Fibroblast of skin of abdomen (primary cell): ENCODE measurements at places on chromosomes 13 and 19.
A peak's percentile ranks its signal among the peaks of the same experiment; 100 is the strongest.

GRCh38 chr13:86633346-86633745 lies 834.1 kb upstream of the SLITRK6 start:
- no peak for DNase-seq

- peak; percentile 14 for DNase-seq
These were observed 68.6 kb downstream of the DPF1 start for GRCh38 chr19:38155453-38155852.

- DNase-seq = no peak
These were observed 56.8 kb downstream of the DNAJC15 start for GRCh38 chr13:43080199-43080598.

GRCh38 chr13:95137096-95137495 lies 164.2 kb downstream of the ABCC4 start:
- DNase-seq = peak; percentile 5

DNA sequence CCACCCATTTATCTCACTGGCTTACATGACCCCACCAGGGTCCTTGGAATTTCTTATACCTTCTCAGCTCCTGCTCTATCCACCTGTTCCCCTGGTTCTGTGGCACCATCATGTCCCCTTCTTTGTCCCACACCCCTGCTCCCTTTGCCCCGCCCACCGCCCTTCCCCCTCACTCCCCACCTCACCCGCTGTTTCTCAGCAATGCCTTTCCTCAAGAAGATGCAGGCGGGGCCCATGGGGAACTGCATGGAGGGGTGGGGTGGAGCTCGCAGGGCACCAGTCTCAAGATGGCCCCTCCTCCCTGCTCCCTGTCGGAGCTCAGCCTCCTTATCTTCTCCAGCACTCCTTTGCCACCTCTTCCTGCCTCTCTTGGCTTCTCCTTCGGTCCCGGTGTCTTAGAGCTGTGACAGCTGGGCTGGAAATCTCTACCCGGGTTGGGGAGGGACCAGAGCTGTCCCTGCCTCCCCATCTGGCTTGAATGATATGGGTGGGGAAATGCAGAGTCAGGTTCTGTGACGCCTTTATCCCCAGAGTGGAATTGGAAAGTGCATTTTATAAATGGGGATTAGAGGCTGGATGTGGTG lies at the start of gene CABP5:
Gene CABP5, minus strand, starts transcription at position 405 of the 584 bp plus-strand sequence. Its CDS starts 157 bp downstream, at position 248.
- no peak for DNase-seq

DNA sequence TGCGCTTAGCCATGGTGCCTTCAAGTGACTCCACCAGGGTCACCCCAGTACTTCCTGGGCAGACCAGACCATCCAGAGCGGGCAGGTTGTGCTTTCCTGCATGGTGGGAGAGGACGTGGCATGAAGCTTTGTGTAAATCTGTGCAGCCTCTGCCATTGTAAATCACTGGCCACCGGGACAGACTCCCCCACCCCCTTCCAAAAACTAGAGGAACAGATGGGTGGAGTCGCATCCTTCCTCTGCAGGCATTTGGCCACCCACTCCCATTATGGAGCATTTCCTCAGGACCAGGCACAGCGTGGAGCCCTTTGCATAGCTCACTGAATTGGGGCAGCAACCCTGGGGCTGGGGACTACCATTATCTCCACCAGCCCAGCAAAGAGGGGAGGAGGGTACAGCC lies 8.2 kb downstream of the BCKDHA start:
- no peak for DNase-seq

DNA sequence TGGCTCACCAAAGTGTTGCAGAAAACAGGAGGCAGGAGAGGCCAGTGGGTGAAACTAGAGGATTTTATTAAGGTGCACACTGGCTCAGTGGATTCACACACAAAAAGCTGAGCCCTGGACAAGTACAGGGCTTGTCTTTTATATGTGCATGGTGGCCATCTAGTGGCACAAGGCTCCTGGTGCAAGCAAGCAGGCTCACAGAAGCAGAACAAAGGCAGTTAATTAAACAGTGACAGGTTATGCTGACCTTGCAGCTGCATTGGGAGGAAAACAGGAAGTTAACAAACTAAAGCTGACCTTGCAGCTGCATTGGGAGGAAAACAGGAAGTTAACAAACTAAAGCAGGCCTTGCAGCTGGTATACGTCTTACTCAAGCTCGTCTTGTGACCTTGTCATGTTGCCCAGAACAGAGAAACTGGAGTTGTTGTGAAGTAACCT lies 65.3 kb upstream of the ZNF681 start:
- DNase-seq = no peak

DNA sequence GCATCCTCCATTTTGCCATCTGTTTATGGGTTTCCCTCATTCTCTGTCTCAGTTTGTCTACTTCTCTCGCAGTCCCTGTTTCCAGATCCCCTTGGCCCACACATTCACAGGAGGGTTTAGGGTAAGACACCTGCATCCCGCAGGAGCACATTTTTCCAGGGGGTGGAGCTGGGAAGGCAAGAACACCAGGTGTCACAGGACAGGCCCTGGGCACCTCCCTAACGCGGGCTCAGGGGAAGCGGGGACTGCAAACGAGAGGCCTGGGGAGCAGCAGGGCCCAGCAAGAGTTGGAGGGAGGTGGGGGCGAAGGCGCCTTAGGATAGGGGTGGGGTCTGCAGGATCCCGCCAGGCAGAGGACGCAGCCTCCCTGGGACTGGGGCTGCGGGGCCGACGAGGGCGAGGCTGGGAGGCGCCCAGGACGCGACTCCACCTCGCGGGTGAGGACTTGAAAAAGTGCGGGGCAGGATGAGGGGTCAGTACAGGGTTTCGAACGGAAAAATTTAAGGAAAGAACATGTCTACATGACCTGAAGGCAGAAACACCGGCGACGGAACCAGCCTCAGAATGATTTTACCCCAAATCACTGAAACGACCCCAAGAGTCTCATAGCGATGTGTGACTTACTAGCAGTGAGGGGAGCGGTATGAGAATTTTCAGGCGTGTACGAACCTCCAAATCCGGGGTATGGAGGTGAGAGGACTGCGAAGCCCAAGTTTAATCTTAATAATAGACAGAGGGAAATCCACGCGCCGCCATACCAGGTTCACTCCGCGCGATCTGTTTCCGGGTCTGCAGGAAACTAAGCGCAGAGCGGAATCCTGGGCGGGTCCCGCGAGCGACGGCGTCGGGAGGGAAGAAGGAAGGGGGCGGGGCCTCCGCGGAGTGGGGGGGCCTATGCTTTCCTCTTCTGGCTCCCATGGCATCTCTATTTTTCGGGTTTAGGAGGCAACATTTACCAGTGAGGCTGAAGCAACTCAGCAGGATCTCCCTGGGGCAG lies 7.1 kb upstream of the ERVV-2 start:
- peak; percentile 12 for DNase-seq

DNA sequence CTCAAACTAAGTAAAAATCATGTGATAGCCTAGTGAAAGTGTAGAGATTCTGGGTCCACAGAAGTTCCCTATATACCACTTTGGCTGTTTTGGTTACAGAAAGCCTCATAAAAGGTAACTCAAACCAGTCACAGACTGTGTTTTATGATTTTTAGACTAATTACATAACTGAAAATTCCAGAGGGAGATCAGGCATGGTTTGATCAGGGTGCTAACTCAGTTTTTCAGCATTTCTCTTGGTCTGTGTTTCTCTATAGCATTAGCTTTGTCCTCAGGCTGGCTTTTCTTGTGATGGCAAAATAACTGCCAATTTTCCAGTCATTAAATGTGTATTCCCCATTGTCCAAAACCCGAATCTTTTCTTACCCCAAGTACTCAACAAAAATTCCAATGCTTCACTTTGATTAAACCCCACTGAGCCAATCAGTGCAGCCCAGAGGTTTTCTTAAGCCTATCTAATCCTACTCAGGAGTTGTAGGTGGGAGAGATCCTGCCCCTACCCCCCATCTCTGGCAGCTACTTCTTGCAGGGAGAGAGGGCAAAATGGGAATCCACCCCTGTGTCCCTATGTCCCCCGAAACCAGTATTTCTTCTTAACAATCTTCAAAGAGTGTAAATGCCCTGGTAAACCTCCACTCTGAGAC lies 8.6 kb upstream of the FXYD3 start:
- DNase-seq = no peak

DNA sequence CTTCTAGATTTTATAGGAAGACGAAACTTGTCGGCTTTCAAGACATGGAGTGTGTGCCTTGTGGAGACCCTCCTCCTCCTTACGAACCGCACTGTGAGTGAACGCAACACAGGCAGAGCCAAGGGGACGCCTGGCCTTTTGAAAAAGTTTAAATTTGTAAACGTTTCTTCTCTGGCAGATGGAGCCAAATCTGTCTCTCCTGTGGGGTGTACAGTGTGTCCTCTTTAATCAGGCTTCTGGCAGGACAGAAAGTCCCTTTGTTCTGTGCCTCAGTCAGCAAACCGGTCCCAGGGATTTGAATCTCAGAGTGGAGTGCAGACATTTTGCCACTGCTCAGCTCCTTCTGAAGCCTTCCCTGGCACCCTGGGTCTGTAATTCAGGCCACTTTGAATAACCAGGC lies 56.5 kb downstream of the TNFRSF19 start:
- no peak for DNase-seq

GRCh38 chr13:44903574-44903985 lies 85.7 kb downstream of the NUFIP1 start:
- DNase-seq = peak; percentile 61

DNA sequence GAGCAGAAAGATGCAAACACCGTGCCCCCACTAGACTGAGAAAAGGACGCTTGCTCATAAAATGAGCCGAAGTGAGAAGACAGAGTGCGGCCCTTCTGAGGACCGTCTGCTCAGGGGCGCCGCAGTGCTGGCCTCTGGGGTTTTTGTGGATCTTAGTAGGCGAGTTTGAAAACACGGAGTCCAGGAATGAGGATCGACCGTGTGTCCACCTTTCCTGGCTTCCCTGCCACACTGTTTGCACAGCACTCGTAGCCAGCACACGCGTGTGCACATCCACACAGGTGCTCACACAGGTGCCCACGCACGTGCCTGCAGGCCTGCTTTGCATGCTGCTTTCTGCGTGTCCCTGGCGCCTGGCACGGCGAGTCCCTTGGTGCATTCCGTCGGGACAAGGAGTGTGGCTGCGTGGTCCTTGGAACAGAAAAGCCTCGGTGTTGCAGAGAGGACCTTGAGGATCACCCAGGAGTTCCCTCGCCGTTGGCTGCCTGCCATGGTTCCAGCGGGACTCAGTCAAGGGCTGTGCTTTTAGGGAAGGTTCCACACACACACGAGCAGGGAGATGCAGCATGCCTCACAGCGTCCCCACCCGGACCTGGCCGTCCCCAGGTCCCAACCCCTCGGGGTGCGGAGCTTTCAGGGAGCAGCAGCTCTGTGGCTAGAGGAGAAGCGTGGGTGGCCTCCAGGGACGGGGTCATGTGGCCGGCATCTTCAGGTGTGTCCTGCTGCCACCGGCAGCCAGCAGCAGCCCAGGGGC lies 10.1 kb upstream of the ZNF554 start:
- no peak for DNase-seq

DNA sequence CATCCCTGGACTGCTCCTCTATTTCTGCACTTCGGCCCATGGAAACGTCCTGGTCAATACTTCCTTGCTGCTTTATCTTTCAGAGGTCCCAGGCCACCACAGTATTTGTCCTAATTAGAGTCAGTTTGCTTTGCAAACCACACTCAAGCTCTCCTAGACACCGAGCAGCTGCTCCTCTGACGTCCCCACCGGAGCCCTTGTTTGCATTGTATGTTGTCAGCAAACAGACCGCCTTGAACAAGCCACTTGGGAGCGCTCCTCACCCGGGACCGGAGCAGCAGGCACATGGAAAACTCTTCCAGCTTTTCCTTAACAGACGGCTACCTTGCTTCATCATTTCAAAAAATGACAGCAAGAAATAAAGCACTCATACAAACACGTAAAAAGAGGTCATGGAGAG lies 51.5 kb upstream of the GTF3A start:
- DNase-seq = no peak

DNA sequence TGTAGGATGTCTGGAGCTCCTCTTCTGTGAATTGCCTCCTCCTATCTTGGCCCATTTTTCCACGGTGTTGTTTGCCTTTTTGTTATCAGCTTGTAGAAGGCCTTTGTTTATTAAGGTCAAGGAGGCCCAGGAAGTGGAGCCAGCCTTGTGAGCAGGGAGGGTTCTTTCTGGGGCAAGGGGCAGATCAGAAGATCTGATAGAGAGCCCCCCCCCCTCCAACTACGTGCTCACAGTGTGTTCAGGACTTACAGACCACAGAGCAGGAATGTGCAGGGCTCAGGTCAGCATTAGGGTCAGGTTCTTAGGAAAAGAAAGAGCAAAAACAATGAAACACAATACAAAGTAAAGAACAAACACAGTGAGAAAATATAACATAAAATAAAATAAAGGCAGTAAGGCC lies 59.4 kb downstream of the CCNE1 start:
- no peak for DNase-seq

DNA sequence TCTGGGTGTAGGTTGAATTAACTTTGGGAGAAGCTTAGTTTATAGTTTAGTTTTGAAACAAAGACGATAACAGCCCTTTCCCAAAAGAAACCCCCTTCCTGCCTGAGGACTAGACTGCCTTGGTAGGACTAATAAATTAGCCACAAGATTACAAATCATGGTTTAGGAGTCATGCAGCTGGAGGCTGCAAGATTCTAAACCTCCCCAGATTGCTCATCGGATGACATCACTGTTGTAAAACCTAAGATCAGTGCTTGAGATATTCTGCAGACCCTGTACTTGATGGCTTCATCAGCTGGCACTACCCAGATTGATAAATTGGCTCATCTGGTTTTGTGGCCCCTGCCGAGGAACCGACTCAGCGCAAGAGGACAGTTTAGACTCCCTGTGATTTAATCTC lies 35.9 kb upstream of the MPHOSPH8 start:
- DNase-seq = peak; percentile 66
